Right lung (tissue), 10 donors: ENCODE measurements at places on chromosomes 2 and 18. TPM values are rescaled to one million over a fixed set of nuclear protein-coding genes. Genes with fewer than 3 reads are reported as not detected.

Gene TMEM37
- 31.4 TPM for polyA plus RNA-seq

Gene HOXD13
- not detected for polyA plus RNA-seq

Gene SH3YL1
- polyA plus RNA-seq = 76.7 TPM

Gene IHH
- 3.7 TPM for polyA plus RNA-seq

Gene CAPN10
- 29.7 TPM for polyA plus RNA-seq

Gene NAT8
- 1.1 TPM for polyA plus RNA-seq

Gene ERMN
- polyA plus RNA-seq = 0.22 TPM

Gene TRIM54
- polyA plus RNA-seq = 4.3 TPM

Gene ZSWIM2
- polyA plus RNA-seq = not detected

Gene B3GNT7
- 3.4 TPM for polyA plus RNA-seq

Gene CMPK2
- 5.6 TPM for polyA plus RNA-seq

Gene ARHGAP25
- 8.3 TPM for polyA plus RNA-seq

Gene AGXT
- polyA plus RNA-seq = 0.06 TPM

Gene LRP1B
- 1.6 TPM for polyA plus RNA-seq

Gene CRYGC
- polyA plus RNA-seq = not detected

Gene OSR1
- 36.4 TPM for polyA plus RNA-seq

Gene CAVIN2
- 104 TPM for polyA plus RNA-seq

Gene IAH1
- polyA plus RNA-seq = 56.0 TPM

Gene FBXO36
- polyA plus RNA-seq = 5.9 TPM

Gene MC4R
- polyA plus RNA-seq = 0.58 TPM

Gene ACKR3
- polyA plus RNA-seq = 44.1 TPM

Gene TDRD15
- not detected for polyA plus RNA-seq

Gene BOK
- polyA plus RNA-seq = 21.5 TPM

Gene MAPK4
- polyA plus RNA-seq = 1.5 TPM

Gene ONECUT2
- 0.04 TPM for polyA plus RNA-seq
